ENCODE measurements at places on chromosomes 2 and 18.

DNA sequence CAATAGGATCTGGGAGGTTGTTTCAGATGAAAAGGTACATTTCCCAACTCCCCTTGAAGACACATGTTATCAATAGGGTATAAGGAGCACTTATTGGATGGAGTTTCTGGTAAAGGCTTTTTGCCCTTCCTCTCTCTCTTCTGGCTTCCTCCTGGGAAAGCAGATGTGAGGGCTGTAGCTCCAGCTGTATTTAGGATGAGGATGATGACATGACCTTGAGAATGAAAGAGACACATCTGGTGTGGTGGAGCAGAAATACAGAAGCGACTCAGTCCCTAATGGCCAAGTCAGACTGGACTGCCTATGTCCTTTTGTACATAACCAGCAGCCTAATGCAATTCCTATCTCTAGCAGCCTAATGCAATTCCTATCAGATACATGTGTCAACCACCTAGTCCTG lies 100.9 kb upstream of the NXPH2 start:
- DNase-seq, result no peak

DNA sequence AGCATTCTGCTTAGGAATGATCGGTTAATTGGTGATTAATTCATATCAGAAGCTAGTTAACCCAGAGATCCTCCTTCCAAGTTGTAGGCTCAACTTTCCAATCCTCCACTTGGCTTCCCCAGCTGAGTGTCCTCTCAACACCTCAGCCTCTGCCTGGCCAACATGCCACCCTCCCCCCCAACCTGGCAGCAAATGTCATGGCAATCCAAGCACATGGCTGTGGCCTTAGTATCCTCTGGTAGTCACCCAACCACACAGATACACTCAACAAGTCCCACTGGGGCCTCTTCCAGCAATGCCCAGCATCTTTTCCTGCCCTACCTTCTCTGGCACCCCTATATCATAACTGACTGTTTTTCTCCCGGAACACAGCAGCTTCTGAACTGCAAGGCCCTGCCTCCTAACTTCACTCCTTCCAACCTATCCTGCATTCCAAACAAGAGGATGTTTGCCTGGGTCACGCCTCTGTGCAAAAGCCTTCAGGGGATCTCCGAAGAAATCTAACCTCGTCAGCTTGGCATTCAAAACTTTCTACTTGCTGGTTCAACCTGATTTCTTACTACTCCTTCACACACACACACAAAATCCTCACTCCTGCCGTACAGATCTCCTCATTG lies 195.0 kb downstream of the CYP26B1 start:
- DNase-seq, result no peak

- DNase-seq, result no peak
Measured at GRCh38 chr2:74313497-74313896, 29.7 kb downstream of the SLC4A5 start.

GRCh38 chr2:209790066-209790728 lies 18.6 kb downstream of the UNC80 start:
- no peak for DNase-seq

GRCh38 chr2:99900556-99900955 lies 241.8 kb downstream of the AFF3 start:
- DNase-seq, result no peak

DNA sequence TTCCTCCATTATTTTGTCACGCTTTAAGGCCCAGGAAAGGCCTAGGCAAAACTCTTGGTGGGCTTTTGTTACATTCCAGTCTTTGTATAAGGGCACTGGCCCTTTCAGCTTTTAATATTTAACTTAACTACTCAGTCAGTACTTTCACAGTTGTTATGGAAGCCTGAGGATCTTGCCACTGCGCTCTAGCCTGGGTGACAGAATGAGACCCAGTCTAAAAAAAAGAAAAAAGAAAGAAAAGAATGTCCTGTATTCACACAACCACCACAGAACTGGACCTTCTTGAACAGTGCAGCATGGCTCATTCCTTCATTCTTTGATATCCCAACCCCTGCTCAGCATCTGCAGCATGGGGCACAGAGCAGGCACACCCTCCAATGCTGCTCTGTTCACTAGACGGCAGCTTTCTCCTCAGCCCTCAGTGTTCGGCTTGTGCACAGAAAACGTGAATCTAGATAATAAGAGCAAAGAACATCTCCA lies 93.4 kb upstream of the MSH2 start:
- no peak for DNase-seq

DNA sequence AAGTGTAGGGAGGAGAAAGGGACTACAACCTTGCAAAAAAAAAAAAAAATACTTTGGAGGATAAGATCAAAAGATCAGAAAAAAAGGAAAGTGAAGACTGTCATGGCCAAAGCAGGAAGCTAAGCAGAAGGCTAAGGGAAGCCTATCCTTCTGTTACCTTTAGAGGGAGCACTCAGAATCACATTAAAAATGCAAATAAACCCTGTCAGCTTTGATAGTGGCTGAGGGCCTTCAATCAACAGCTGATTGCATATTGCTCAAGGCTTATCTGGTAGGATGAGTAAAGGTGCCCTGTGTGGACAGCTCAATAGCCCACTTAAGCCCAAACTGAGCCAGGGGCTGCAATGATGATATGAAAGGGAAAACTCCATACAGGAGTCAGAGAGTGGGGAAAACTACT lies 1021.2 kb downstream of the LRP1B start:
- no peak for DNase-seq

DNA sequence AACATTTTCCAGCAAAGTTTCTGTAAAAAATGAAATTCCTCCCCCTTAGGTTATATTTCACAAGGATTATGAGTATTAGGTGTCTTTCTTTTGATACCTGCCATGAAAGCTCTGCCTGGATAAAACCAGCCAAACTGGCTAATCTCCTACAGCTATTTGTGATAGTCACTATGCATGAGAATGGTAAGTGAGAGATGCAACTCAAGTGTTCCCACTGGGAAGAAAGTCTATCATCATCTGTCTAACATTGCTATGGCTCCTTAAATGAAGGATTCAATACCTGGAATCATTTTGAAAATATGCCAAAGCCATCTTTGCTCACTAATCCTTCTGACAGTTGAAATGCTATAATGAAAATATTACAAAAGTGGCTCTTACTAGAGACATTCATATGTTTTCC lies 339.9 kb upstream of the LRRTM4 start:
- DNase-seq, result no peak

GRCh38 chr2:172811027-172811426 lies 75.4 kb downstream of the RAPGEF4 start:
- peak; percentile 5 for DNase-seq

GRCh38 chr2:61910603-61911002 lies 5.1 kb downstream of the COMMD1 start:
- no peak for DNase-seq

DNA sequence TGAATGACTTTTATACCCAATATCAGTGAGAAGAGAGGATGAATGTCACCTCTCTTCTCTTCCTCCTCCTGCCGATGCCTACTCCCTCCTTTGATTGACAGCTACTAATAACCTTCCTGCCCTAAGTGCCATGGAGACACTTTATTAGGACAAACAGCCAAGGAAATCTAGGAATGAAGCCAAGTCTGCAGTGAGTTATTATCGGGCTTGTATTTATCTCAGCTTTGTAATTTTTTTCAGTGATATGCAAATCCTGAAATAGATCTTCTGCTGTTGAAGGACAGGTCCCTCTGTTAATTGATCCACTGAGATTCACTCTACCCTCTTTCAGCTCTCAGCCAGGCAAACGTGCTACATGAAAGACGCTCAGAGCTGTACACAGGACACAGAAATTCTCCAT lies 686.7 kb downstream of the TMEM182 start:
- no peak for DNase-seq

GRCh38 chr2:101587251-101587650 lies 110.3 kb upstream of the MAP4K4 start:
- no peak for DNase-seq

GRCh38 chr2:153163055-153163454 lies 315.5 kb downstream of the RPRM start:
- DNase-seq, result no peak

DNA sequence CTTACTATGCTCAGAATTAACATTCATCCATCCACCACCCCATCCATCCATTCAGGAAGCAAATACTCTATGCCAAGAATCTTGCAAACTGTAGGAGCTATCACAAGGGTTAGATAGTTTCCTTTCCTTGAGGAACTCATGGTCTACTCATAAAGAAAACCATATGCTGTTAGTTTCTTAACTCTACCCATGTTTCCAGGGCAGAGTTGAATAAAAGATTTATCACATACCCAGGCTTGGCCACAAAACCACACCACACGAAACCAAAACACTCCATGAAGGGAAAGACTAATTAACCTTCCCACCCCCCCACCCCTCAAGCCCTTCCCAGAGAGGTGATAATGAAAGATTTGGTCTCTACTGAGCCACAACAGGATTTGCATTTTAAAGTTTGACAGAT lies 23.7 kb upstream of the MSGN1 start:
- no peak for DNase-seq

DNA sequence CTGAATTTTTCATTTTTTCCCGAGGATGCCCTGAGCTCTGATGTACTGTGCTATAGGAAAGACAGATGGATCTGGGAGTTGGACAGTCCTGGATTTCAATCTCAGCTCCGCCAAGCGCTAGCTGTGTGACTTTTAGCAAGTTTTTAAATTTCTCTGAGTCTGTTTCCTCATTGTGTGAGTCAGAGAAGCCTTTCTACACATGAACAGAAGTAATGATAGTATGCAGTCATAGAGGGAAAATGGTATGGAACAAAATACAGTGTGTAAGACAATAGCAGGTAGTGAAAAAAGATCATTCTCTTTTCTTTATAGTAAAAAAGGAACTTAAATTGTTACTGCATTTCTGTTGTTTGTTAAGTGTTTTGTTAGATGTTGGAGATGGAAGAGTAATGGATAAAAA lies 52.4 kb upstream of the PPM1B start:
- no peak for DNase-seq

GRCh38 chr18:26262156-26262555 lies 35.9 kb downstream of the TAF4B start:
- DNase-seq, result no peak

- no peak for DNase-seq
Measured at GRCh38 chr2:176075481-176075880, 8.3 kb downstream of the EVX2 start.

DNA sequence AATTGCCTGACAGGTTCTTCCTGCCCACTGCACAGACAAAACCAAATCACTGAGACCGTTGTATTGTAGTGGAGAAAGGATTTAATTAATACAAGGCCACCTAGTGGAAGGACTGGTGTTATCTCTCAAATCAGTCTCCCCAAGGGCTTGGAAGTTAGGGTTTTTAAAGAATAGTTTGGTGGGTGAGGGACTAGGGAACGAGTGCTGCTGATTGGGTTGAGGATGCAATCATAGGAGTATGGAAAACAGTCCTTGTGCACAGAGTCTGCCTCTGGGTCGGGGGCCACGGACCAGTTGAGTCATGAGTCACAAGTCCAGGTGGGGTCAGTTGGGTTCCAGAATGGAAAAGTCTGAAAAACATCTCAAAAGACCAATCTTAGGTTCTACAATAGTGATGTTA lies 89.1 kb downstream of the B3GNT2 start:
- DNase-seq, result no peak

DNA sequence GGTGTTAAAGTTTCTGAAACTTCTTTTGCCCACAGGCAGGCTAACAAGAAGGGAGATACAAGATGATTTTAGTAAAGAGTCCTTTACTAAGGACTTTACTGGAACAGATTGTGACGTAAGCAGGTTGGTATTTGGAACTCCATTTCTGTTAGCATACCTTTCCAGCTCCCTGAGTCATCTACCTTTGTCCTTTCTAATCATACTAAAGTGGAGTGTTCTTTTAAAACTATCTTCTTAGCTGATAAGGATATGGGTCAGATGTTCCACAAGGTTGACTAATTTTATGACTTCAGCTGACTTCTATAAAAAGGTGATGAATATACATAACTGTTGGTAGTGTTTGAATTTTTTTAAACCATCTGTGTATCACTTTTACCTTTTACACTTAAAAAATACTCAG lies 21.1 kb downstream of the UGP2 start:
- DNase-seq, result no peak

DNA sequence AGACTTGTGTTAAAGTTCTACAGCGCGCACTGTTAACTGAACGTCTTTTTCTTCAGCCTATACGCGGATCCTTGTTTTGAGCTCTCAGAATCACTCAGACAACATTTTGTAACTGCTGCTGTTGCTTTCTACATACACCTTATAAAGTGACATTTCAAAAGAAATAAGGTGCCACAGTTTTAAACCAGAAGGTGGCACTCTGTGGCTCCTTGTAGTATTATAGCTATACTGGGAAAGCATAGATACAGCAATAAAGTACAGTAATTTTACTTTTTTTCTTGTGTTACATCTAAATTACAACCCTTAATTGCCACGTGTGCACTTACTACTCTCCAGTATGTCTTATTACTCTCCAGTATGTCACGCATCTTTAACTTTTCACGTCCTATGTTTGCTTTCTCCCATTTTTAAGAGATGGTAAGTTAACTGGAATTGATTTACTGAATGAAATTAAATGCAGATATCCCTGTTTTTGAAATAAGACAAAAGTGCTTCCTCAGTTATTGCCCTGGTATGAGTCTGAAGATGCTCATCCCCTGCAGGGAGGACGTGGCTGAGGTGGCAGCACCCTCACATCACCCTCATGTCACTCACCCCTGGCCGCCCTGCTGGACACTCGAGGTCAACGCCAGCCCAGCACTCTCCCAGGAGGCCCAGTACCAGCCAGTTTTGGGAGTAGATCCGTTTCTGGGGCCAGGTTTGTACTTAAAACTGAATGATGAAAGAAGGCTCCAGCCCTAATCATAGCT lies 37.8 kb downstream of the GORASP2 start:
- no peak for DNase-seq

DNA sequence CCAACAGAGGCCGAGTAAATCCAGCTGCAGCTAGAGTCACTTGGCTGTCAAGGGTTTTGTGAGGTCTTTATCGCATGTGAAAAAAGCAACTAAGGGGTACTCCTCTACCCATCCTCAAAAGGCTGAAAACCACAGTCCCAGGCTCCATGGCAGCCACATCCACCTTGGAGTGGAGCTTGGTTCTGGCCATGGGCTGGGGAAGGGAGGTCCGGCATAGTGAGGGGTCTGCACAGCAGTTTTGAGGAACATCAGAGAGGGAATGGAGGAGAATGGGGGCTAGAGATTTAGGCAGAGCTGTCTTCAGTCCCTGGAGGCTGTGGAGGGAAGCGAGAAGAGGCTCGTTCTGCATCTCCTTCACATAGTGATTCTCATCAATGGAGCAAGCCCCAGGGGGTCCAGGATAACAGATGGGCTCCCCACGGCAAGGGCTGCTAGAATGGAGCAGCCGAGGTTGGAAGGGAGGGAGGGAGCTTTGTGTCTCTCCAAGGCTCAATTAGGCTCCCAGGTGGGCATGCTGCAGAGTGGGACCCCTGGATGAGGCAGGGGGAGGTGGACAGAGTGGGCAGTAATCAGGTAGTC lies 21.0 kb downstream of the MROH2A start:
- DNase-seq, result no peak

GRCh38 chr2:217858519-217859491 lies 144.0 kb downstream of the TNS1 start:
- DNase-seq, result no peak

Measured in CD4-positive, alpha-beta T cell treated with Interleukin-17A for 4 hours (primary cell).